Activated CD4-positive, alpha-beta T cell treated with anti-CD3 and anti-CD28 coated beads, Interleukin-2, amount 50 U/mL, for 4 hours (primary cell): ENCODE measurements at places on chromosomes 6 and 20.
A peak's percentile ranks its signal among the peaks of the same experiment; 100 is the strongest.

- no peak for DNase-seq
Observed at GRCh38 chr6:74519163-74519562, 686.7 kb downstream of the COL12A1 start.

DNA sequence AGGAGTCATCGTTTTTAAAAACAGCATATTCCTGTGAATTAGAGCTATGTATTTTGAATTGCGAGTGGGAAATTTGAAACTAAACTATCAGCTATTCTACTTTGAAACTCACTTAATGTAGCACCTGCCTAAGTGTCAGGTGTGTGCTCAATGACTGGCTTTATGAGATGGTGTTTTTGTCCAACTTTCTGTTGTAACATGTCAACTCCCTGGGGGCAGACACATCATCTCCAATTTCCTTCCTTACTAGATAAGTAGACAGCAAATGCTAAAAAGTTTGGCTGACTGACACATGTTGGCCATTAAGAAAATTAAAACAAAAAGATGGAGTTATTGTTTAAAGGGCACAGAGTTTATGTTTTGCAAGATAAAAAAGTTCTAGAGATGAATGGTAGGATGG, 226.9 kb downstream of the TFAP2B start:
- no peak for DNase-seq

DNA sequence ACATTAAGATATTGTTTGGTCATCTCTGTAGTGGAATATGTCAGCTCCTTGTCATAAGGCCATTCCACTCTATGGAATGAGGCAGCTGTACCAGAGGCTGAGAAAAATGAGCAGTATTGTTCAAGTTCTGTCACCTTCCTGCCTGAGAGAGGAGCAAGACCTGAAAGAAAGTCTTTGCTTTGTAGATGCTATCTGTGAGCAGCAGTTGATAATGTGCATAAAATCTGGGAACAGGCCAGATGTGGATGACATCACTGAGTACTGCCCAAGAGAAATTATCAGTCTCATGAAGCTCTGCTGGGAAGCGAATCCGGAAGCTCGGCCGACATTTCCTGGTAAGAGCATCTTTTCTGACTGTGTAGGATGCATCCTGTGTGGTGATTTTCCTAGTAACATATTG, 16.8 kb downstream of the RIPK1 start:
- no peak for DNase-seq

DNA sequence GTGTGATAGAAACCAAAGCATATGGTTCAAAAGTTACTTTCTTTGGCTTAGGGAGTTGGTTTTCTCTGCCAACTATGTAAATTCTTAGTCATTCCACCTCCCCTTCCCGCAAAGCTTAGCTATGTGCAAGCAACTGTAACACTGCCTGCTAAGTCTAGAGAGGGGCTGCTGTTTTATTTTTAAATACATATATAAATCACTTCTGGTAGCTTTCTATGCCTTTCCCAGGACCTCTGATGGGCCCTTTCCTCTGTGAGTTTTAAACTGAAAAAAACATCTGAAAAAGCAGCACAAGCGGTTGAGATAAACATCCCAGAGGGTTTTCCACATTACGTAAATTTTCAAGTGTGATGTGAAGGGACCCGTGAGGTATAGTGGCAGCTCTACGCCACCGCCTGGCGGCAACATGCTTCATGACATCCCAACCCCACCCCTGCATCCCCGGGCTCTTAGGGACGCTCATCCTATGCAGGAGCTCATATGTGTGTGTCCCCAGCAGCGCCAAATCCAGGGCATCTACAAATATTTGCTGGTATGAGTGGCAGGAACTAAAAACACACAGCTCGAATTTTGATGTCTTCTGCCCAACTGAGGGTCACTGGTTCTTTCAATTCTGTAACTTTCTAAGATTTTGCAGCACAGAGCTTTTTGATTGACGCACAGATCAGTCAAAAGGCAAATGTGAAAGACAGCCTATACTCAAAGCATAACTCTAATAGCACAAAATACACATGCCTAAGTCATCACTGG, 12.7 kb downstream of the SAYSD1 start:
- no peak for DNase-seq

GRCh38 chr20:36153736-36154699, 522 bp upstream of the EPB41L1 start:
- peak; percentile 19 for DNase-seq

DNA sequence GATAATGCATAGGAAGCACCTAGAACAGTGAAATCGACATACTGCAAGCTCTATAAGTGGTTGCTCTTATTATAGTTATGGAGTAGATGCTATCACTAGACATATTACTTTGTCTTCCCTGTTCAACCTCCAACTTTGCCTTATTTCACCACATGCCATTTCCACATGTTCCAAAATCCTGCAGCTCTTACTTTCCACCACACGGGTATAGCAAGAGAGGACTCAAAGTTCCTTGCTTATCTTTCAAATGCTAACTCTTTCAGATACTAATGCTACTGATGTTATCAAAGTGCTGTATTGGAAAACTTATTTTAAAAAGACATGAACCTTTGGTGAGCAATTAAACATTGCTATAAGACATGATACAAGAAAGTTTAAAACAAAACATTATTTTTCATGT, 1130.1 kb downstream of the HACE1 start:
- DNase-seq, result no peak

- DNase-seq, result no peak
Observed at GRCh38 chr6:13004601-13005000, 288.0 kb downstream of the PHACTR1 start.

DNA sequence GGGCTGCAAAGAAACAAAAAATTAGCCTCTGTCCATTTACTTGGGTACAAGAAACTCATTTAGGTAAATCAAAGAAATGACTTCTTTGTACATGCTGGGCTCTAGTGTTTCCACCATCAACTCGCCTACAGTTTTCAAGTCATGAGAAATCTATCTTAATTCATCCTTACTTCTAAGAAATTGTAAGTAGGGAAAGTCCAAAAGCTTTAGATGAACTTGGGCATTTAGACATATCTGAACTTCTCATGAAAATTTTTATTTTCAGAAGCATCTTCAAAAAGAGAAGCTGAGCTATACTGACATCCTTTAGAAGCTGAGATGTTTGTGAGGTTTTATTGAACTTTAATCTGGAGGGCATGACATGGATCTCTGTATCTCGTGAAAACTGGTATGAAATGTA, 117.3 kb downstream of the MYB start:
- no peak for DNase-seq

DNA sequence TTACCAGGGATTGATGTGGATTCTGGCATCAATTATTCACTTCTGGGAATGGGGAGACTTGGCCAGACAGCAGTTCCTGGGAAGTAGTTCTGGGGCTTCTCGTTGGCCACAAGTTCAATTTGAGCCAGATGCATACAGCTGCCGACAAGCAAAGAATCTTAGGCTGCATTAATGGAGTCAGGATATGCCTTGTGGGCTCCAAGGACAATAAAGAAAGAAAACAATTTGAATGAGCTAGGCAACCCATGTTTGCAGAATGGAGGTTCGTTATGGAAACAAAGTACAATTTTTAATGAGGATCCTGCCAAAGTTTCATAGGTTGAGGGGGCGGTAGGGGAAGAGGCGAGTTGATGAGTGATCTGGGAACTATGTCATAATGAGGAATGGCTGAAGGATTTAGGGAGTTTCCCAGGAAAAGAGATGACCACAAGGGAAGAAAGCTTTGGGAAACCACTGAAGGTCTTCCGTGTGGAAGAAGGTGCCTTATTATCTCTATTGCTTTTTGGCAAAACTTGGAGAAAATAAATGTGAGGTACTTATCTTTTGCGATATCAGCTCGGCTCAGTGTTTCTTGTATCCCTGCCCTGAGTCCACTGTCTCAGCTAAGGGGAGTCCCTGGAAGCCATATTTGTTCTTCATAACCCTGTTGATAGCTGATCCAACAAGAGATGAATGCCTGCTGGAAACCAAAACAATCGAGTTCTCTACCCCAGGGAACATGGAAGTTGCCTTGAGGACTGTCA, 181.0 kb upstream of the ZNF217 start:
- no peak for DNase-seq

- DNase-seq, result no peak
Observed at GRCh38 chr6:163579880-163580295, 165.4 kb downstream of the QKI start.

- no peak for DNase-seq
Observed at GRCh38 chr6:135146162-135146934, 34.8 kb upstream of the MYB start.

GRCh38 chr6:67450641-67451040, 1184.4 kb upstream of the ADGRB3 start:
- no peak for DNase-seq

- no peak for DNase-seq
Observed at GRCh38 chr20:6920991-6921613, 153.6 kb downstream of the BMP2 start.

DNA sequence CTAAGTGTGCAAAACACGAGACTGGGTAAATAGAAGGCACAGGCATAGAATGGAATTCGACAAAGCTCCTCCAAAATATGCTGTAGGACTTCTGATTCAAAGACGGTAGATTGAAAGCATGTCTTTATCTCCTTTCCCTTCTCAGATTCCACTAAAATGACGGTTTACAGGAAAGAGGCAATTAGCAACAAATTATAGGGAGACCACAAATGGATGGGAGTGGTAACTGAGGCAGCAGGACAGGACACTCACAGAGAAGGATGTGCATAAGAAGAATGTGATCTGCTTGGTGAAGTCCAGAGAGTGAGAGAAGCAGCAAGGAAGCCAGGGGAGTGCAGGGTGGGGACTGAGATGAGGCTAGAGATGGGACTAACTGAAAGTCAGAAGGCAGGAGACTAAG, 113.4 kb upstream of the MRPS10 start:
- no peak for DNase-seq

- DNase-seq, result no peak
Observed at GRCh38 chr6:169240591-169241390, 12.9 kb downstream of the THBS2 start.

GRCh38 chr6:1654054-1654453, 44.3 kb downstream of the FOXC1 start:
- no peak for DNase-seq

GRCh38 chr20:48574383-48574782, 253.4 kb downstream of the PREX1 start:
- no peak for DNase-seq

GRCh38 chr6:3987053-3987452, 91.9 kb downstream of the FAM217A start:
- no peak for DNase-seq

GRCh38 chr6:164142322-164142721, 727.8 kb downstream of the QKI start:
- DNase-seq, result no peak

GRCh38 chr20:40468759-40469158, 220.3 kb downstream of the MAFB start:
- no peak for DNase-seq

GRCh38 chr20:35600993-35601973, 14.3 kb upstream of the SPAG4 start:
- peak; percentile 78 for DNase-seq

- no peak for DNase-seq
Observed at GRCh38 chr20:14916360-14916920, 579.0 kb upstream of the FLRT3 start.
